ENCODE measurements at places on chromosomes 12 and 14.

GRCh38 chr14:77086951-77087350 is 11.1 kb upstream of the CIPC start:
- DNase-seq: no peak

GRCh38 chr14:96191841-96192462 is 12.7 kb upstream of the BDKRB2 start:
- no peak for DNase-seq

DNA sequence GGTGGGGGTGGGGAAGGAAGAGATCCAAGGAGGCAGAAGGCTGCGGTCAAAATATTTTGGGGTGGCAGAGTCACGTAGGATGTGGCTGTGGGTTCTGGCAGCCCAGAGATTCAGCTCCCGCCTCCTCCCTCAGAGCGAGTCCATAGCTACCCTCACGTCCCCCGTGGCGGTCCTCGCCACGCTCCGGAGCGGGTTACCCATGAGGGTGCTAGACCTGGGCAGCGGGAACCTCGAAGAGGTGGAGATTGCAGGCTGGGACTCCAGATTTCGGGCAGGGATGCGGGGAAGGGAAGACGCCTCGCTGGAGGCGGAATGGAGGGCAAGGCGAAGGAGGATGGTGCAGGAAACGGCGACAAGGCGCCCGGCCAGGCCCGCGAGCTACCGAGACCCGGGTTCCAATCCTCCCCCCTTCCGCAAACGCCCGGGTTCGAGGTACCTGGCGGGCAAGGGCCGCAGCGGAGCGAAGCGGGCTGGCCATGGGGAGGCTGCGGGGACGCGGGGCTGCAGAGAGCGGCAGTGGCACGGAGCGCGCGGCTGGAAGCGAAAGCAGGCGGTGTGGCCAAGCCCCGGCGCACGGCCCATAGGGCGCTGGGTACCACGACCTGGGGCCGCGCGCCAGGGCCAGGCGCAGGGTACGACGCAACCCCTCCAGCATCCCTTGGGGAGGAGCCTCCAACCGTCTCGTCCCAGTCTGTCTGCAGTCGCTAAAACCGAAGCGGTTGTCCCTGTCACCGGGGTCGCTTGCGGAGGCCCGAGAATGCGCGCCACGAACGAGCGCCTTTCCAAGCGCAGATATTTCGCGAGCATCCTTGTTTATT is 46.2 kb downstream of the BCAT1 start:
- DNase-seq: peak; percentile 83

- no peak for DNase-seq
These were observed 39.9 kb downstream of the TMTC1 start for GRCh38 chr12:29743801-29744200.

Data from posterior vena cava (tissue), 2 donors.